HS-27A (cell line): ENCODE measurements at places on chromosomes 5 and 9.

DNA sequence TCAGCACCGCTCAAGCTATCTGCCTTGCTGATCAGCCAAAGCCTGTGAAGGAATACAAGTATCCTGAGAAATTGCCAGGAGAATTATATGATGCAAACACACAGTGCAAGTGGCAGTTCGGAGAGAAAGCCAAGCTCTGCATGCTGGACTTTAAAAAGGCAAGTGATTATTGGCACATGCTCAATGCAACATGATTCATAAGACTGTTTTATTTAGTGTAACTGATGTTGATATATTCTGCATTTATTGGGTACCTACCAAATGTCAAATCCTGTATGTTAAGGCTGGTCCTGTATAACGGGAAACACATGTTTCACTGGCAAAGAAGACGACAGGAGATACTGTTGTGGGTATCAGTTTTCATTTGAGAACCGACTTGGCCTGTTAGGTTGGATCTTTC is 69.0 kb downstream of the ADAMTS16 start:
- DNase-seq = no peak

GRCh38 chr9:36862206-36863145 is 171.6 kb downstream of the PAX5 start:
- DNase-seq = no peak

GRCh38 chr9:23812673-23813072 is 13.4 kb downstream of the ELAVL2 start:
- DNase-seq = no peak

GRCh38 chr5:88145221-88145610 is 123.4 kb downstream of the TMEM161B start:
- no peak for DNase-seq

DNA sequence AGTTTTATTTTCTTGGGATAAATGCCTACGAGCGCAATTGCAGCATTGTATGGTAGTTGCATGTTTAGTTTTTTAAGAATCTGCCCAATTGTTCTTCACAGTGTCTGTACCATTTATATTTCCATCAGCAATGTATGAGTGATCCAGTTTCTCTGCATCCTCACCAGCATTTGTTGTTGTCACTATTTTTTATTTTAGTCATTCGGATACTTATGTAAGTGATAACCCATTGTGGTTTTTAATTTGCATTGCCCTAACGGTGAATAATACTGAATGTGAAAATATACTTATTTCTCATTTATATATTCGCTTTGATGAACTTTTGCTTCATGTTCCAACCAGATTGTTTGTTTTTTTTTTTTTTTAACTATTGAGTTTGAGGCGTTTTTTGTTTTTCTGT is 33.7 kb upstream of the PWWP2A start:
- no peak for DNase-seq

DNA sequence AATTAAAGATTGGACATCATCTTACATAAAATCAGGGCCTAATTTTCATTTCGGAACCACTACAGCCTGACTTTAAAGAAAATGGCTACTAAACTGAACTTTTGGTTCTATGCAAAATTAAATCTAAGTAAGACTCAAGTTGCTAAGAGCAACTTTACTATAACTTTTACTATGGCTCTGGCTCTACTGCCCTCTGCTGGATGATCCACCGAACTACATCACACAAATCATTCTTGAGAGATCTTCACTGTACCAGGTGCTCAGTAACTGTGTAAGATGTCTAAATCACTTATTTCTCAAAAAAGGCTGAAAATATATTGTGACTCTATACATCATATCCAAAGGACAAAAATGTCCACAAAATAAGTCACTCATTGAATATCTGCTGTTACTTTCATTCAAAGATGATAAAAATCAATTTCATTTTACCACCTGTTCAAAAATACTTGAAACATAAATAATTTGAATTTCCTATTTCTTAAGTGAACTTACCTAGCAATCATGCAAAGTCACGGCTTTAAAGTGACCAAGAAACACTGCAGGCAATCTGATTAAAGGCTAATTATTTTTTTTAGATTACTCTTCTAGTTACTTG is 13.5 kb downstream of the MOCS2 start:
- no peak for DNase-seq

DNA sequence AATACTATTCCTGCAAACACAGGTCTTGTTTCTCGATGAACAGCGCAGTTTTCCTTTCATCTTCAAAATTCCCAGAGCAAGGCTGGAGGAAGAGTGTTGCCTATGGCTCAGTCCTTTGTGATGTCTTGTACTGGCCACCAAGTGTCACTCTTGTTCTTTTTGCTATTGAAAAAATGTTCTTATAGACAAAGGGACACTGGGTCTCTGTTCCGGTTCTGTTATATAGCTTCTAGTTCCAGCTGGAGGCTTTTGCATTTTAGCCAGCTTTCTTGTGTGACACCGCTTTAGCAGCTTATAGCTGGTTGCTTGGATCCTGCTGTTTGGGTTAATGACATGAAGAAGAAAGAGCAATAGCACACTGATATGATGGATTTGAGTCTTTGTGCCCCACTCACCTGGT is 343.7 kb upstream of the KCNN2 start:
- no peak for DNase-seq

GRCh38 chr9:133187561-133188005 is 21.5 kb downstream of the OBP2B start:
- no peak for DNase-seq

DNA sequence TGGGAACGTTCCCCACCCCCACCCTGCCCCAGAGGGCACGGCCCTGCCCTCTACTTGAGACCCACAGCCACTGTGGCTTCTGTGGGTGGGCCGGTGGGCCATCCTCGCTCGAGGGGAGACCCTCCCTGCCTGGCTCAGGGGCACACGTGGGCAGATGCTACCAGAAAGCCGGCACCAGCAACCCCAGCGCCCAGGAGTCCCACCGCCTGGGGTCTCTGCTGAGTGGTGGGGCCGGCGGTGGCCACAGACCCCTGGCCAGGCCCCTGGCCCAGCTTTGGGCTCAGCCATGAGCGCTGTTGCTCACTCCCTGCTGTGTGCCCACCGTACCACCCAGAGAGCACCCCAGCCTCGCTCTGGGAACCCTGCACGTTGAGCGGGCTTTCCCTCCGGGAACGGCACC is 16.5 kb upstream of the NRARP start:
- DNase-seq = no peak
